ENCODE measurements at places on chromosomes 6 and 20. TPM values are rescaled to one million over a fixed set of nuclear protein-coding genes. Genes with fewer than 3 reads are reported as not detected.
A peak's percentile ranks its signal among the peaks of the same experiment; 100 is the strongest.

- DNase-seq, result no peak
Observed at GRCh38 chr20:41592516-41593216, 25.5 kb downstream of the CHD6 start.

- DNase-seq, result no peak
Observed at GRCh38 chr6:136253734-136254133, 3.6 kb upstream of the MTFR2 start.

GRCh38 chr6:148955441-148955840 is 208.6 kb downstream of the UST start:
- DNase-seq, result no peak

DNA sequence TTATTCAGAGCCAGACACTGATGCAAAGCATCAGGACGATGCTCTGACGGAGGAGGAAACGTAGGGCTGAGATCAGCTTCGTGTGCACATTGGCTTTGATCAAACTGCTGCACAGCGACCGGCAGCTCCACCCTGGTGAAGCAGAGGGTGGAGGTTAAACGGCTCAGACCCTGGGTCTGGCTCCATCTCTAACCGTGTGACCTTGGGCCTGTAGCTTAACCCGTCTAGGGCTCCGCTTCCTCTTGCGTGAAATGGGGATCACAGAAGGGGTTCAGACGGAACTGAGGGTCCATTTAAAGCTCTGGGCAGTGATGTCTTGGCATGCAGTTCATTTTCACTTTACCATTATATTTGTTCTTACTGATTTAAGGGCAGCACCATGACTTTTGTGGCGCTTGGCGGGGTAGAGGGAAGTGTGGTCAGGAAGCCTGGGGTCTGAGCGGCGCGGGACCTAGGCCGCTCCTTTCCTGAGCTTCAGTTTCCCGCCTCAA is 644 bp downstream of the RBL1 start:
- DNase-seq, result peak; percentile 1

- DNase-seq, result no peak
Observed at GRCh38 chr6:130132286-130132701, 90.5 kb downstream of the SAMD3 start.

GRCh38 chr6:65938000-65938399 is 231.0 kb upstream of the EYS start:
- peak; percentile 9 for DNase-seq

GRCh38 chr6:33689879-33690278 is 21.6 kb downstream of the UQCC2 start:
- no peak for DNase-seq

DNA sequence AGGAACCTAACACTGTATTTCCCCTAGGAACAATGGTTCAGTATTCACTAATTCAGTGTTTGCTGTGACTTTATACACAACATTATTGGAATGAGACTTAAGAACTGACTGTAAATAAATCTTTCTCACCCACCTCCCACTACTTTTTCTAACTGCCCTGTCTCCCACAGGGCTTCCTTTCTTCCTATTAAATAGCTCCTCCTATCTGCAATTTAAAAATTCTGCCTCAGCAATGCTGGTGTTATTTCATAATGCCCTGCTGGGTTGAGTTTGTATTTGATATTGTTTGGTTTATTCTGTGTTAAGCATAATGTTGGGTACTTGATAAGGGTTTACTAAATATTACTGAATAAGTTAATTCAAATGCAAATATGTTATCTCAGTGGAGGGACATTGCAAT is 573.1 kb upstream of the RNF217 start:
- no peak for DNase-seq

- no peak for DNase-seq
Observed at GRCh38 chr6:74914888-74915287, 291.0 kb downstream of the COL12A1 start.

- peak; percentile 77 for DNase-seq
Observed at GRCh38 chr20:36754656-36755222, 8.8 kb upstream of the NDRG3 start.

GRCh38 chr6:127201321-127201720 is 65.3 kb upstream of the RNF146 start:
- DNase-seq, result no peak

DNA sequence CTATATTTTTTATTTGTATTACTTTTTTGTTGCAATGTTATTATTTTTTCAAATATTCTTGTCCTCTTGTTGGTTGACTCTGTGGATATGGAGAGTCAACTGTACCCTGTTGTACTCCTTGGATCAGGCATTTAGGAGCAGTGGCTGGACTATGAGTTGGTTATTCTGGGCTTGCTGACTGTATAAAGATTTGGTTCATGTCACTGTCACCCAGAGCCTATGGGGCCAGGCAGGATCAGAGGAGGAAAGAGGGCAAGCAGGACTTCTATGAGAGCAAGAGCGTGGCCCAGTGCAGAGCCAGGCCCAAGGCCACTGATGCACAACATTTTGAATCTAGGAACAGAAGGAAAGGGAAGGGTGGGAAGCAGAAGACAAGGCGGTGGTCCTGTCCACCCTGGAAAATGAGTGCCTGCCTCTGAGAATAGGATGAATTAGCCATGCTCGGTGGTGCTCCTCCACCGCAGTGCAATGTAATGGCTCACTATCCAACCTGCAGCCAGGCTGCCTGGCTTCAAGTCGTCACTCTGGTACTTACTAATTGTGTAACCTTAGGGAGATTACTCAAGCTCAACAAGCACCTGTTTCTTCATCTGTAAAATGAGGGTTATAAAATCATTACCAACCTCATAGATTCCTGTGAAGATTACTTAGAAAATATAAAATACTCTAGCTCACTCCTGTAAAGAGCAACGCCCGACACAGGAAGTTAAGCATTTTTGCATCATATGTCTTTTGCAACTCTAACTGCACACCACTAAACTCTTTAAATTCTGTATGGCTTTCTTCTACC is 192.1 kb downstream of the KCNQ5 start:
- DNase-seq, result no peak

DNA sequence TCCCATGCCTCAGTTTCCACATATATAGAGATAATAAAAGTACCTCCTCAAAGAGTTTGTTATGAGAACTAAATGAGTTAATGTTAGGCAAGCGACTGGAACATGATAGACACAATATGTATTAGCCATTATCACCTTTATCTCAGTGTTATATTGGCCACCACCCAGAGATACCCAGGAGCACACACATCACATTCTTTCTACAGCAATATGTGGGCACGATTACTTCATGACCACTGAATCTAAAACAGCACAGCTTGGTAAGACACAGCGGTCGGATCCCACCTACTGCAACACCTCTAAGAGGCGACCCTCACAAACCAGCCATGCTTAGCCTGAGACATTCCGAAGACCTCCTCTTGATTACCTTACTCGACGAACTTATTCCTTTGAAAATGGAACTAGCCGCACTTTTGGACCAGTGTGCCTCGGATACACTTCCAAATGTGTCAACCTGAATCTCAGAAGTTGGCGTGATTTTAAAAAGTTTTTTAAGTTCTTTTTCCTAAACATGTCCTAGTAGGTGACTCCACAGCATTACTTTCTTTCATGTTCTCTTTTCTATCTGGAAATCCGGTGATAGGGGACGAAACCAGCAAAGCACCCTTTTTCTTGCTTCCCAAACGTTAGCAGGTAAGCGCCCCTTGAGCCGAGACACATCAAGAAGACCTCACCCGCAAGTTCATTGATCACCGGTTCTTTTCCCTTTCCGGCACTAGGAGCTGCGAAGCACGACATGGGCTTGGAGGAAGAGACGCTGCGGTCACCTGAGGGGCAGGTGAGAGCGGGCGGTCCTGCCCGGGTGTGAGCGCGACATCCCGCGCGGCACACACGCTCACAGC is 923 bp downstream of the GMDS start:
- no peak for DNase-seq

- no peak for DNase-seq
Observed at GRCh38 chr6:98904096-98904495, 43.6 kb downstream of the FBXL4 start.

DNA sequence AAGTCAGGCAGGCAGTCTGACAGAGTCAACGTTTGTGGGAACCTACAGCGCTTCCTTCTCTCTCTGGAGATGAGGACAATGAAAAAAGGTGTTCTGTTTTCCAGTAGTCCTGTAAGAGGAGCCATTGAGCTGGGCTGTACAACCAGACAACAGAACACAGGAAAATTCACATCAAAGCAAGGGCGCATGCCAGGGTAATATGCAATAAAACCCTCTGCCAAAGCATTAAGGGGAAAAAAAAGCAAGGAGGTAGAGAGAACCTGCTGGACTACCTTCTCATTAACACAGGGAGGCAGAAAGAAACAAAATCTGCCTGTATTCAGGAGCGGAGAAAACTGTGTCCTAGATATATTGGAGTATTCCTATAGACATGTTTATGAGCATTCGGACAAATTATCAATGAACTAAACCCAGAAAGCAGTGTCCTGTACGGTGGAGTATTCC is 1.3 kb downstream of the RNF24 start:
- DNase-seq, result peak; percentile 65

GRCh38 chr6:21201637-21202350 is 391.8 kb upstream of the SOX4 start:
- DNase-seq, result no peak

- DNase-seq, result no peak
Observed at GRCh38 chr20:22611636-22612035, 27.3 kb upstream of the FOXA2 start.

DNA sequence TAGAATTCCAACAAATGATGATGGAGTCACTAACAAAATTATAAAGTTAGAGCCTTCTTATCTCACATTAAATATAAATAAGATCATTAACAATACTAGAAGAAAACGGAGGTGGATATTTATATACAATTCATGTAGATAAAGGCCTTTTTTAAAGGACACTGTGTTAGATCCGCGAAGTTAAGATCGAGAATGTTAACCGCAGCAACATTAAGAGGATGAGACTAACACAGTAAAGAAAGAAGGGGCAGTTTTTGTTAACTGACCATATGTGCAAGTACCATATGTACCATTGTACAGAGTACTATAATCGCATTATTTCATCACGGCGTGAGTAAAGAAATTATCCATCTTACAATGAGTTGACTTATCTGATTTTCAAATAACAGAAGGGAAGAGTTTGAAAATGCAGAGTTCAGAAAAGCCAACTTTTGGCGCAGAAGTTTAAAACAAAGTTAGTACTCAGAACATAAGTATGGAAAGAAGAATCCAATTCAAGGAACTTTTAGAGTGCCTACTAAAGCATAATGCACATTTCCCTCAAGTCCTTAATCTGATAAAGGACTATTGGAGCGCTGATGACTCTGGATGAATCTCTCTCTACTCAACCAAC is 1.4 kb downstream of the FBXL4 start:
- DNase-seq, result no peak

DNA sequence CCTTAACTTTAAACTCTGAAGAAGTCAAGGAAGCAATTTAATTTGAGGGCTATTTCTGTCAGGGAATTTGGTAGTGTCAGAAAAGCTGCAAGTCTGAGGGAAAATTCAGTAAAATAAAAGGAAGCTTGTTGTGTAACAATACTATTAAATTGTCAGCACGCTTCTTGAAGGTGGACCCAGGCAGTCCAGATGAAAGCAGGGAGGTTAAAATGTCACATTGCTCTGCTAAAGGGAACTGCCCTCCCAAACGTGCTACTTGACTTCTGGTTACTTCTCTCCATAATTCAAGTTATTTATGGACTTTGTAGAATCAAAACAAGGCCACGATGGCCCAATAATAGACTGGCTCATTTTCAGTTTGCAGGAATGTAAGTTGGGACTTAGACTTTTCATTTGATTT is 28.2 kb upstream of the ARMC2 start:
- no peak for DNase-seq

GRCh38 chr6:166078294-166078693 is 89.4 kb downstream of the TBXT start:
- no peak for DNase-seq

- no peak for DNase-seq
Observed at GRCh38 chr6:1626481-1626880, 16.8 kb downstream of the FOXC1 start.

- DNase-seq, result no peak
Observed at GRCh38 chr20:63648895-63649589, 4.2 kb downstream of the STMN3 start.

- no peak for DNase-seq
Observed at GRCh38 chr20:50701041-50701963, 10.0 kb upstream of the RIPOR3 start.

- no peak for DNase-seq
Observed at GRCh38 chr6:108675226-108676200, 114.8 kb downstream of the FOXO3 start.

DNA sequence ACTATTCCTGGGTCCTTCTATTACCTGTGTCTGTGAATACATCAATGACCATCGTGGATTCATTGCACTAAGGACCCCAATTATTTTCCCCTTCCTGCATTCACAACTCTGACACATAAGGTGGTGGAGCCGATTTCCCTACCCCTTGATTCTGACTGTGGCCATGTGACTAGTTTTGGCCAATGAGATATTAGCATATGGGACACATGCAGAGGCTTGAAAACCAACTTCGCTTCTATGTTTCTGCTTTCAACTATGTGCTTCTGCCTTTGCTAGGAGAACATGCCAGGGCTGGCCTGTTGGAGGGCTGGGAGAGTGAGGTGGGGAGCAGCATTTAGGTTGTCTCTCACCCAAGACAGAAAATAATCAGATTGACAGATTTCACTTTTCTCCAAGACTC is 483.1 kb upstream of the JAG1 start:
- DNase-seq, result no peak

- no peak for DNase-seq
Observed at GRCh38 chr6:133262804-133263203, 21.6 kb downstream of the EYA4 start.

GRCh38 chr6:116385459-116385802 is 14.7 kb downstream of the DSE start:
- DNase-seq, result no peak

DNA sequence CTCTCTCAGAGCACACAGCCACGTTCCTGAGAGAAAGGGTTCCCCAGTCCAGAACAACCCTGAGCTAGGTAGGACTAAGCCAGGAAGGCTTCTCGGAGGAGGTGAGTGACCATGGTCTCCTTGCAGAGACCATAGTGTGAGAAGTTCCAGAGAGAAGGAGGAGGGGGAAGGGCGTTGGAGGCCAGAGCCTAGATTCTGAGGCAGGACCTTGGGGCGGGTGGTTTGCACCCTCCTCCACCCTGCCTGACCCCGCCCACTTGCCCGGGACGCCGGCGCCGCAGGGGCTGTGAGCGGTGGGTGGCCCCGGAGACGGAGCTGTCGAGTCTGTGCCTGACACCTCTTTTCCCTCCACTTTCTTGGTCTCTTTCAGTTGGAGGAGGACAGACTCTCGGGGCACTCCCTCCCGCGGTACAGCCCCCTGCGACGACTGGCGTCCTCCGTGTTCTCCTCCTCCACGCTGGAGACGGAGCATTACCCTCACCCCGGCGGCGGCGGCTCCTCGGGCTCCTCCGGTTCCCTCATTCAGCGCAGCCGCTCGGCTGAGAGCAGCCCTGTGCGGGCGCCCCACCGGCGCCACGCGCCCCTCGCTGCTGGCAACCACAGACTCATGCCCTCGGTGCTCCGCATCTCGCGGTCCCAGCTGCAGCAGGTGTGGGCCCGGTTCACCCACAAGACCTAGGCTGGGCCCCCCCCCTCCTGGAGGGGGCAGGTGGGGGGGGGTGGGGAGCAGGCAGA is 26.2 kb downstream of the TTBK1 start:
- DNase-seq, result no peak

The GATA5 gene
- 46.6 TPM for polyA plus RNA-seq

The MEI4 gene
- polyA plus RNA-seq, result 0.12 TPM

The SAMD3 gene
- 2.0 TPM for polyA plus RNA-seq

The MYLK4 gene
- polyA plus RNA-seq, result 1.5 TPM

The MUCL3 gene
- polyA plus RNA-seq, result 0.09 TPM

The SCRT2 gene
- polyA plus RNA-seq, result not detected

The TFAP2C gene
- 2.4 TPM for polyA plus RNA-seq

The OR2H2 gene
- 0.17 TPM for polyA plus RNA-seq

The CCN2 gene
- 18.6 TPM for polyA plus RNA-seq

The IRAK1BP1 gene
- 16.1 TPM for polyA plus RNA-seq

The SOX12 gene
- 23.6 TPM for polyA plus RNA-seq

The PTPRT gene
- 2.7 TPM for polyA plus RNA-seq

The CHRNA4 gene
- polyA plus RNA-seq, result 0.65 TPM
